ENCODE measurements at places on chromosomes 3 and 15. TPM values are rescaled to one million over a fixed set of nuclear protein-coding genes. Genes with fewer than 3 reads are reported as not detected.

GRCh38 chr3:163490119-163490518 is 1588.2 kb downstream of the SI start:
- peak; percentile 7 for DNase-seq

MUC20 gene
- not detected for total RNA-seq

CHRNA5 gene
- 11.7 TPM for total RNA-seq

CAND2 gene
- under 0.01 TPM for total RNA-seq

DNA sequence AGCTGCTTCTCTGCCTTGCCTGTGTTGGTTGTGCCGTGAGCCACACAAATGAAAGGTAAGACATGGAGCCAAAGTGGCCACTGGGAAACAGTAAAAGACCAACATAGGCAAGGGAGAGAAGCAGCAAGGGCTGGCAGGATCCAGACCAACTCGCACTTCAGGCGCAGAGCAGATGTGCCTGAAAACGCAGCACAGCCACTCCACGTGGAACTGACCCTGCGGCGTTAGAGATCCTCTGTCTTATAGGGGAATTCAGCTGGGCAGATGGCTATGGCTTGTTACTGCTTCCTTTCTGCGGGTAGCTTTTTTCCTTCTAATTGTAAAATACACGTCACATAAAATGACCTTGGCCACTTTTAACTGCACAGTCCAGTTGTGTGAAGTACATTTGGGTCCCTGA is 10.4 kb upstream of the GHRL start:
- DNase-seq, result no peak

DNA sequence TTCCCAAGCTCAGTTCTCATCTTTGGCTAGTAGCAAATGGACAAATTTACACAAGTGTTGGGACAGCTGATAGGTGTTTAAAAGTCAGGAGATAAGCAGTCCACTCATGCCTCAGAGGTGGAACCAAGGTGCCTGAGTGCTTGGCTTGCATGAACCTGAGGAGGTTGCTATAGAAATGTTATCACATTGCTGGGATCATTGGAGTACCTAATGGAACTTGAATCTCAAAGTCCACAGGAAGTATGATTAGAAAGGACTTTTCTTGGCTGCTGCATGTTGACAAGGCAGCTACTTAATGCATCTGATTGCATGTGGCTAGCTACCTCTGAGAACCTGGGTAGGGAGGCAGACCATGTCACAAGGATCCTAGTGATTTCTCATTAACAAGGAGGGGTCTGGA is 39.5 kb upstream of the C3orf80 start:
- DNase-seq, result no peak

GRCh38 chr3:53716998-53717397 is 129.2 kb downstream of the CHDH start:
- DNase-seq, result no peak

DNA sequence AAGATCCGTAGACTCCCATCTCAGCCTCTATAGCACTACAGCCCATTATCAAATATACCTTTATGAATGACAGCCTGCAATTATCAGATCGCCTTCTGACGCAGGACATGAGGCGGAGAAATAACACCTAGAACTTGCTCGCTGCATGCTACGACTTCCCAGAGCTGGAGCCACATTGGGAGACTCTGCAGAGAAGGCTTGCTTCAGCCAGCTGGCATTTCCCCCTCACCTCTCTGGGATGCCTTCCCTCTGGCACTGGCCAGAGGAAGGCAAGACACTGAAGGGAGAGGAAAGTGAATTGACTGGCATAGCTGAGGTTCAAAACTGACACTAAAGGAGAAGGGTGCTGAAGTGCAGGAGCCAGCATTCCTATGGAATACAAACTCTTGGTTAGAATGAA is 131.7 kb downstream of the GABRB3 start:
- no peak for DNase-seq

DNA sequence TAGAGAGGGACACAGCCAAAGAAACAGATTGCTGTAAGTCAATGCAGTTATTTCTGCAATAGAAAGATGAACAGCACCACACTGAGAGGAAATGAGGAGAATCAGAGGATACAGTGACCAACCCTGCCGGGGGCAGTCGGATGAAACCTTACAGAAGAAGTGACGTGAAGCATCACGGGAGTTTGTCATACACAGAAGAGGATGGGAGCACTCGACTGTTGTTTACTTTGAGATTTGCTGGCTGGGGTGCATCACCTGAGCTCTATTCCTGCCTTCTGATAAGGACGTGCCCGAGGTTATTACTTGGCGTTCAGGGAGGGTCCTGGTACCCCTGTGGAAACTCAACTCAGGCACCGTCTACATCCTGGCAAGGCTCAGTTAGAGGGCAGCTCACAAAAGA is 45.4 kb downstream of the MAGEF1 start:
- DNase-seq, result no peak

DNA sequence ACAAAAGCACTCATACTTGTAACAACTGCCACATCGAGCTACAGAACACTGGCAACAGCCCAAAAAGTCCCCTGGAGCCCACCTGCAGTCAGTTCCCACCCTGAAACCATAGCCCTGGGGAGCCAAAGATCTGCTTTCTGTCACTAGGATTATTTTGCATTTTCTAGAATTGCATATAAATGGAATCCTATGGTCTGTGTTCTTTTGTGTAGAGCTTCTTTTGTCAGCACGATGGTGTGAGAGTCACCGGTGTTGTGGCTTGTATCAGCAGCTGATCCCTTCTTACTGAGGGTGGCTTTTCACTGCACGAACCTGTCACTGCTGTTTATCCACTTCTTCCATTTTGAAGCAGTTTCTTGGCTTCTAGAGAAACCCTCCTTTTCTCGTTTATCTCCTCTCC is 60.1 kb upstream of the PRR23E start:
- no peak for DNase-seq

MEIS2 gene
- 21.5 TPM for total RNA-seq

C15orf61 gene
- 4.2 TPM for total RNA-seq

- DNase-seq, result peak; percentile 45
Measured at GRCh38 chr15:89654301-89654761, 936 bp downstream of the KIF7 start.

SLC41A3 gene
- total RNA-seq, result 33.6 TPM

GRCh38 chr15:67422296-67422695 is 98.6 kb upstream of the C15orf61 start:
- no peak for DNase-seq

BCHE gene
- total RNA-seq, result 9.5 TPM

DNA sequence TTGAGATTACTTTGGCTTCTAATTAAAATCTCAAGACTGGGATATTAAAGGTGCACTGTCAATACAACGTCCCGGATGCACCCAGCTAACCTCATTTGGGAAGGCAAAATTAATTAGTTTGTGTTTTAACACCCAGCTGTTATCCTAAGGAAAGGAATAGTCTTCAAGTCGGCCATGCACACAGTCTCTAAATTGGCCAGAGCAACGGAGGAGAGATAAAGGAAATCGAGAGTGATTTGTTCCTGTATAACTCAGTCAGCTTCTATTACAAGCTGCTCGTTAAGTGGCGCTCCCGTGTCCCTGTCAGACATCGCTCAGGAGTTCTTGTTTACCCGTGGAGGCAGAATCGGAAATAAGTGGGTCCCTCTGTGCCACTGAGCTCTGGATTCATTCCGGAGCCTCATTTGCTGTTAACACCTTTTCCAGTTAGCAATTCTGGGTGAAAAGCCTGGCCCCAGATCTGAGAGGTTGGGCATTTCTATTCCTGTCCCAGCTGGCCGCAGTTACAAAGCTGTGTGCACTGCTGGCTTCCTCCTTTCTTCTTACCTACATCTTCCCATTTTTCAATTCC is 63.9 kb downstream of the ST8SIA2 start:
- DNase-seq, result no peak

IQSEC1 gene
- total RNA-seq, result 8.1 TPM

GRCh38 chr3:42504334-42505127 is 2.1 kb downstream of the VIPR1 start:
- DNase-seq, result no peak

DNA sequence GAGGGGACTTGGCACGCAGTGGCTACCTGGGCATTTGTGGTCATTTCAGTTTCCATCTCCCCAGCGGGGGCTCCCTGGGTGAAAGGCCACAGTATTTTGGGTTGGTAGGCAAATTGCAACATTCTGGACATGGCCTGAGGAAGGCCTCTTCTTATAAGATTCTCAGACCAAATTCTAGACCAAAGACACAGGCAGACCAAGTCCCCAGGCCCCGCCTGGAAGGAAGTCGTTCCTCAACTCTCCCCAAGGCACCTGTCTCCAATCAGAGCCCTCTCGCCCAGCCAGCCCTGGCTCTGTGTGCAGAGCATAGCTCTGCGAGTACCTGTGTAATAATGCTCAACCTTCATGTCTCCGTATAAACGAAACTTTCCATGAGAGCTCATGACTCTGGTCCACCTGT is 53.1 kb downstream of the GRIP2 start:
- no peak for DNase-seq

DNA sequence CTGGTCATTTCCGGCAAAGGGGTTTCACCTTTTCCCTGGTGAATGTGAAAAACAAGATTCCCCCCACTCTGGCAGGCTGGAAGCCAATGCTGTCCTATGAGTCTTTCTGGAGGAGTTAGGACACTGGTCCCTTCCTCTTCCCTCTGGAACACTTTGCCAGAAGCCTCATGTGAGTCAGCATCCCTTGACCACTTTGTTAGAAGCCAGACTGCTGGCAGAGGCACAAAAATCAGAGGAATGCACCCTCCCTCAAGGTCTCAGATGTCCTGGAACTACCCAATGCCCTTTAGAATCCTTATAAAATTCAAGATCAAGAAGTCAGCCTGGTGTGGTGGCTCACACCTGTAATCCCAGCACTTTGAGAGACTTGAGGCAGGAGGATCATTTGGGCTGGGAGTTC is 26.6 kb downstream of the ITGB5 start:
- DNase-seq, result peak; percentile 99

DNA sequence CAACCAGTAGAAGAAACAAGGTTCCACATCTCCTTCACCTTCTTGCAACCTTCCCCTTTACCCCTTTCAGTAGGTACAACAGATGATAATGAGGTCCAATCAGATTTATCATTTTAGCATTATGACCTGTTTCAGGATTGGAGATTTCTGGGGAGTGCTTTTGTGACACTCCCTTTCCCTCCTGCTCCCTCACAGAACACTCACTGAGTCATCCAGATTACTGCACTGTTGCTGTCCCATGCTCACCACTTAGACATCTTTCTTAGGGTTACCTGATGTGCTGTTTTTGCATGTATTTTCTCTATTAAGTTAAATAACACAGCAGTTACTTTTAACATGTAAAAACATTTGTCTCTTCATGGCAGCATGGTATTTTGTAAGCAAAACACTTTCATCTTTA is 118.5 kb downstream of the MFSD1 start:
- peak; percentile 41 for DNase-seq

GABRG3 gene
- total RNA-seq, result not detected

DNA sequence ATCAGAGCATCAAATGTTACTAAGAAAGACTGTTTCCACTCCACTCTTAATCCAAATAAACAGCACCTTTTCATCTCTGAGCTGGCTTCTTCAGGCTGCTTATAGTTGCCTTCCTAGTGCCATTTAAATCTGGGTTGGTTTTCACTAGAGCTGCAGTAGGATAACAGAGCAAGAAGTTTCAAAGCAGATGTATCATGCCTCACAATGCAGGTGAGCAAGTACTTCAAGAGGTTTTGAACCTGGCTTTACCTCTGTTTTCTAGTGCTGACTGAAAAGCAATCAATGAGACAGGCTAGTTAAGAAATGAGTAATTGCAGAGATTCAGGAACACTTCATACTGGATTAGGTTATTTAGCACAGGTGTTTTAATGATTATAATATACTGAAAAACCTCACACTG is 147.7 kb upstream of the SATB1 start:
- no peak for DNase-seq

- no peak for DNase-seq
Measured at GRCh38 chr15:52023169-52023922, 4.3 kb downstream of the MAPK6 start.

DNA sequence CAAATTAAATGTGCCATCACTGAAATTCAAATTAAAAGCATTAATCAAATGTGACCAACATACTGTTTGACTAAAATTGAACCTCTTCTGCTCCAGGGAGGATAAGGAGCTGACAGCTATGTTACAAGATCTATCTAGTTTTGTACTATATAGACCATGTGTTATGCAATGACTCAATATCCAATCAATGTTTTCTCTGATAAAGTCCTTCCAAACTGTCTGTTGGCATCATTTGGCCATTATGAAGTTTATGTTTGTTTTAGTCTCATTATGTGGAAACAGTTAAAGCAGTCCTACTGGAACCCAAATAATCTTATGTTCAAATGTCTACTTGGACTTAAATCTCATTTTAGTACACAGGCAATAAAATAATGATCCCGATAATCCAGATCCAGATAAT is 267.0 kb upstream of the THBS1 start:
- no peak for DNase-seq

DNA sequence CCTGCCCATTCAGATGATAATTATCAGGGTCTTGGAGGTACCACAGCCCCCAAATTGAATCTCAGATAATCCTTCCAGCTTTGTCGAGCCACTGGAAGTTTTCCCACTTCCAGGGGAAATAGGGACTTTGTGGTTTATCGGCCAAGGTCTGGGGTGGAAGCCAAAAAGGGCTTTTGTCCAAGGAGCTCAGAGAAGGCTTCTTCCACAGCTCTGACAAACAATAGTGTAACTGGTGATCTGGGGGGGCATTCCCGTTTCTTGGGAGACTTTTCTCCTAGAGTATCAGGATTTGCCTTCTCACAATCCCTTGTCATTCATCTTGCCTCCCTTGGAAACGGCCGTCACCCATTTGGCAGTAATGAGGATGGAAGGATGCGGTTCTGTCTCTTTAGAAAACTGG is 18.4 kb downstream of the SRGAP3 start:
- DNase-seq, result peak; percentile 31

DNASE1L3 gene
- total RNA-seq, result not detected

DNA sequence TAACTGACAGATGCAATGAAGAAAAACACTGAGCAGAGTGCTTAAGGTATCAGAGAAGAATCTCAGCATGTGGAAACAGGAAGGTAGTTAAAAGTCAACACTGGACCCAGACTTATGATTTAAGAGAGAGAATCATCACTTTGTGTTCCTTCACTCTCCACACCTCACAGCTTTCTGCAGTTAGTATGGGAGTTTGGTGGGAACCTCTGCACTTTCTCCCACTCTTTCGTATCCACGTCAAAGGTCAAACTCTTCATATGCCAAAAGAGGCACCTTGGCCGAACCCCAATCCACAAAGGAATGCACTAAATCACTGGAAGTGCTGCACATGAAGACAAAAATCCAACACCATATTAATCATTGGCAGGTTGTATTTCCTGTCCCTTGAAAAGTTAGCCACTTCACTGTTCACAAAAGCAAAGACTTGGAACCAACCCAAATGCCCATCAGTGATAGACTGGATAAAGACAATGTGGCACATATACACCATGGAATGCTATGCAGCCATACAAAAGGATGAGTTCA is 361.2 kb downstream of the MAGI1 start:
- DNase-seq, result no peak

HLTF gene
- total RNA-seq, result 89.6 TPM

CADM2 gene
- under 0.01 TPM for total RNA-seq

MYH15 gene
- 0.20 TPM for total RNA-seq

- DNase-seq, result no peak
Measured at GRCh38 chr3:186534113-186534669, 10.0 kb downstream of the CRYGS start.

DNA sequence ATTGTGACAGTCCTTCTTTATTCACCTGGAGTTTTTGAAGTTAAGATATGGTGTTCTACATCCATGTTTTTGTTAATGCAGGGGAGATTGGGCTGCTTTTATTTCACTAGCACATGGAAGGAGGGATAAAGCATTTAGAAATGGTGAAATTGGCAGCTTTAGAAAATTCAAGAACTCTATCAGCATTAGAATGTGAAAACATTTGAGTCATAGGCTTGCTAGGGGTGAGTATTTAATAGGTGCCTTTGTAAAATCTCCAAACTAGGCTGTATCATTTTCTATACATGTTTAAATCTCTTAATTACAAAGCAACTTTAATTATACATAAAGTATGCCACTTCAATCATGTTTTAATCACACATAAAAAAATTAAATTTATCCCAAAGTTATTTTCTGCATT is 12.9 kb downstream of the NLGN1 start:
- DNase-seq, result no peak
